ENCODE measurements at places on chromosomes 7 and 10. TPM values are rescaled to one million over a fixed set of nuclear protein-coding genes. Genes with fewer than 3 reads are reported as not detected.

- no peak for DNase-seq
Observed at GRCh38 chr10:93680412-93681047, 21.9 kb downstream of the FRA10AC1 start.

- DNase-seq, result no peak
Observed at GRCh38 chr10:71933651-71934050, 30.5 kb upstream of the CHST3 start.

LRCH4 gene
- 93.0 TPM for total RNA-seq

SLC16A9 gene
- 1.5 TPM for total RNA-seq
